ENCODE measurements at places on chromosomes 6 and 20.

DNA sequence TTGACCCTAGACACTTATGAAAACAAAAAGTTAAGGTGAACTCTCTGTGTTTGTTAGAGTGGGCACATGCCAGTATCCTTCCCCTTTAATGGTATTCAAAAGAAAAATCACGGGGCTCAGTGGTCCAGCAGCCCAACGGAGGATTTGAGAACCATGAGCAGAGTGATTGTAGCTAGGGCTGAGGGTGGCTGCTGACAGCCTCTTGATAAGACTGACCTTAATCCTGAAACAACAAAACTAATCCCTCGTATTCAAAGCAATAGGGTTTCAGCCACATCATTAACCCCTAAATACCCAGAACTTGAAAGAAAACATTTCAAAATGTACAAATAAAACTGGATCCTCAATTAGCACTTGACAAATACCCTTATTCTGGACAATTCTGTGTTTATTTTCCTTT, 95.1 kb downstream of the SNAP25 start:
- DNase-seq, result no peak

DNA sequence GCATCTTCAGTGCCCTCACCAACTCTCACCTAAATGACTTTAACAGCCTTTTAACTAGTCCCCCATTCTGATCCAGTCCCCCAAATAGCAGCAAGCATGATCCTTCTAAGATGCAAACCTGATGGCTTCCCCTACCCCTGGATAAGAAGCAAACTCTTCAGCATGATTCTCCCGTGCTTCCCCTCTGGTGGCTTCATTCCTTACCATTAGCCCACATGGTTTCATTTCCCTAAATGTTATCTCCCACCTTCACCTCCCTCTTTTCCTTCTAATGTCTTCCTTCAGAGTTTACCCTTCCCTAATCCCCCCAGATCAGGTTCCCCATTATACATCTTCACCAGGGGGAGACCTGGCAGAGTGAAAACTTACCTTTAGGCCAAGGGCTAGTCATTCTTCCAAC, 4.0 kb upstream of the RAB5IF start:
- no peak for DNase-seq

- no peak for DNase-seq
Measured at GRCh38 chr6:42742116-42742894, 3.6 kb downstream of the TBCC start.

- no peak for DNase-seq
Measured at GRCh38 chr6:56491606-56492328, 150.9 kb downstream of the DST start.

- no peak for DNase-seq
Measured at GRCh38 chr6:133225560-133225959, 15.6 kb upstream of the EYA4 start.

GRCh38 chr20:14829906-14830305, 492.5 kb upstream of the FLRT3 start:
- no peak for DNase-seq

DNA sequence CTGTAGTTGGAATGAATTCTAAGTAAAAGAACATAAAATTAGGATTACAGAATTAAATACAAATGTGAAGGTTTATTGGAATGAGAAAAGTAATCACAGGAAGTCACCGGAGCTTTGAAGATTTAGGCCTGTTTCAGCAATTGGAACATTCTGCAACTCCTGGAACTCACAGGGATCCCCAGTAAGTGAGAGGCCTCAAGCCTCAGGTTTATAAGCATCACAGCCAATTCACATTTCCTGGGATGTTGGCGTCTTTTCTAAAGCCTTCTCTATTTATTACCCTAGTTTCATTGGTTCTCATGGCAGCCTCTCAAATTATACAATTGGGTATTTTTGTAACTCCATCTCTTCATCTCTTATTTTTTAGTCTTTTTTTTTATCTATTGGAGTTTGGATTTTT, 90.4 kb upstream of the HIVEP1 start:
- DNase-seq, result no peak

DNA sequence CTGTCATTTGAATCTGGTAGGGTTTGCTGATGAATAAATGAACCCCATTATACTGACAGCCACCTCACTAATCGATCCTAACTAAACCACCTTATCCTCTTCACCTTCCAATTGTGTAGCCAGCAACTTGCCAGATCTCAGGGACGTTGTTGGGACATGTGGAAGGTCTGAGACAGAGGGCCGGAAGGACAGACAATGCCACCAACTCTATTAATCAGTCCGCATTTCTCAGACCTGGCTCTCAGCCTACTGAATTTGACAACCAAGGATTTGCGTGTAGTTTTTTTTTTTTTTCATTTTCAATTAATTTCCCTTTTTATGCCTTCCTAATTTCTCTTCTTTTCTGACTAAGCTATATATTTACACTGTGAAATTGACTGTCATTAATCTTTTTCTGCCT, 122.5 kb downstream of the CARMIL1 start:
- DNase-seq, result no peak

GRCh38 chr20:3407771-3408637, 535 bp upstream of the DNAAF9 start:
- peak; percentile 58 for DNase-seq

GRCh38 chr6:104858642-104859041, 1.1 kb downstream of the HACE1 start:
- DNase-seq, result no peak

DNA sequence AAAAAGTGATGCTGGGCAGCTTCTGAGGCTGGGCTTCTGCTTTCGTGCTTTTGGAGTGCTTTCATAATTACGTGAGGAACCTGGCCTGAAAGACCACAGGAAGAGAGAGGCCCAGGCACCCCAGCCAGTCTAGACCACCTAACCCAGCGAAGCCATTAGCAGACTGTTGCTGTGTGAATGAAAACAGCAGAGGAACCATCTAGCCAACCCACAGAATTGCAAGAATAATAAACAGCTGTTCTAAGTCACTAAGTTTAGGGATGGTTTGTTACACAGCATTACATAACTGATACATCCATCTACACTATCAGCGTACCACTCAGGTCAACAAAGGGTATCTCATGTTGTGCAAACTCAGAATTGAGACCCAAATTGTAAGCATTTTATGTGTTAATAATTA, 34.5 kb downstream of the FGD2 start:
- DNase-seq, result no peak
